Activated naive CD4-positive, alpha-beta T cell treated with anti-CD3 and anti-CD28 coated beads, Interleukin-2, amount 50 U/mL, for 72 hours (primary cell): ENCODE measurements at places on chromosomes 12 and 14. TPM values are rescaled to one million over a fixed set of nuclear protein-coding genes. Genes with fewer than 3 reads are reported as not detected.

- no peak for DNase-seq
Measured at GRCh38 chr12:8697120-8697475, 693 bp upstream of the RIMKLB start.

GRCh38 chr12:127723251-127723650 is 543.7 kb upstream of the TMEM132C start:
- DNase-seq: no peak

- no peak for DNase-seq
Measured at GRCh38 chr12:23750923-23751322, 198.5 kb downstream of the SOX5 start.

DNA sequence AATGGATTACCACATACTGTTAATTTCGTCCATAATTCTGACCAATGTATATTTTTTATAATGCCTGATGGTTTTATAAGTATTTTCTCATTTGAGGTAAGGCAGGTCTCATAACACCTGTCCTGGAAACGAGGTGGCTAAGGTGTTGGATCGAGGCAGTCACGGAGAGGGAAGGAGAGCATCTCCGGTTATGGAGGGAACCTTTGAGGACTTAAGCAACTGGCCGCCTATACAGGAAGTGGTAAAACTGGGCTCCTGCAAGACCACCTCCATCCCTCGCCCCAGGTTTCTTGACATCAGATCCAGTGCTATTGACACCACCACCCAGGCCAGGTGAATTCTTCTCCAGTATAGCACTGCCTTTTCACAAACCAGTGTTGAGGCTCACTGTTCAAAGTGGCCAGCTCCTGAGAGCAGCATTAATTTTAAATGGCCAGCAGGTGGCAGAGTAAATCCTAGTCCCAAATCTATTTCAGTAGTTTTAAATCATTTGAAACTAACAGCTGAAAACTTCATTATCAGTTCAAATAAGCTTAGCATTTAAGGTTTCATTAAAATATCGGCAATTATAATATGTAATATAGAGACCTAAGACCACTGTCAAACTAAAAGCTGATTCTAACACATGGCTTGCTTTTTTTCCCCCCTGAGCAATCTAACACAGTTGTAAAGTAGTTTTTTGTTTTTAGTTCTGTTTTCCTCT is 100.8 kb downstream of the PPM1A start:
- DNase-seq: peak; percentile 14

GRCh38 chr12:128367961-128368360 is 101.0 kb downstream of the TMEM132C start:
- no peak for DNase-seq

- no peak for DNase-seq
Measured at GRCh38 chr14:20730891-20731290, 14.8 kb upstream of the EDDM3A start.

- DNase-seq: no peak
Measured at GRCh38 chr12:45458238-45458637, 242.3 kb downstream of the ANO6 start.

DNA sequence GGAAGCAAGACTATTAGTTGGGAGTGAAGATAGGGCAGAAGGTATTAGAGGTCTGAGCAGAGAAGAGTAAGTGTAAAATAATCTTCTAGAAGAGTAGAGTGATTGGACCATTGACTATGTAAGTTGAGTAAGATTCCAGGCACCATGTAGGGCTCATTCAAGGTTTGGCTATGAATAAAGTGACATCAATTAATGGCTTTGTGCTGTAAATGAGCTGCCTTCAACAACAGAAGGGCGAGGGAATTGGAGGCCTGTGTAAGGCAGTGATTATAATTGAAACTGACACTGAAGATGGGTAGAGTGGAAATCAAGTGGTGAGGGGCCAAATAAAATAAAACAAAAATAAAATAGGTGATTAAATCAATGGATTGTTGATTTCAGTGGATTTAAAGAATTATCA is 26.4 kb downstream of the PTPRQ start:
- no peak for DNase-seq

- no peak for DNase-seq
Measured at GRCh38 chr12:13609894-13610679, 371.3 kb downstream of the GRIN2B start.

- no peak for DNase-seq
Measured at GRCh38 chr12:118190266-118190665, 54.3 kb downstream of the PEBP1 start.

HOXC10 gene
- total RNA-seq: not detected

KCNA1 gene
- total RNA-seq: 0.16 TPM

NUP37 gene
- total RNA-seq: 101 TPM
